ENCODE measurements at places on chromosomes 1 and 21. TPM values are rescaled to one million over a fixed set of nuclear protein-coding genes. Genes with fewer than 3 reads are reported as not detected.

DNA sequence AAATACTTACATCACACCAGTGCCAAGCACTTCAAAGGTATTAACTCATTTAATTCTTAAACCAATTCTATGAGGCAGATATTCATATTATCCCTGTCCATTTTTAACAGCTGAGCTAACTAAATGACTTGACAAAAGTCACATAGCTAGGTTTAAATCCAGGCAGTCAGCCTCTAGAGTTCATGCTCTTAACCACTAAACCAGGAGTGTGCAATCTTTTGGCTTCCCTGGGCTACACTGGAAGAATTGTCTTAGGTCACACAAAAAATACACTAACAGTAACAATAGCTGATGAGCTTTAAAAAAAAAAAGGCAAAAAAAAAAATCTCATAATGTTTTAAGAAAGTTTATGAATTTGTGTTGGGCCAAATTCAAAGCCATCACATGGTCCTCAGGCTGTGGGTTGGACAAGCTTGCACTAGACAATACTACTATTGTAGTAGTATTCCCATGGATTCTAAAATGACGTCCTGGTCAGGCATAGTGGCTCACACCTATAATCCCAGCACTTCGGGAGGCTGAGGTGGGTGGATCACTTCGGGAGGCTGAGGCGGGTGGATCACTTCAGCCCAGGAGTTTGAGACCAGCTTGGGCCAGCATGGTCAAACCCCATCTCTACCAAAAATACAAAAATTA is 10.0 kb downstream of the UBR4 start:
- no peak for DNase-seq

DNA sequence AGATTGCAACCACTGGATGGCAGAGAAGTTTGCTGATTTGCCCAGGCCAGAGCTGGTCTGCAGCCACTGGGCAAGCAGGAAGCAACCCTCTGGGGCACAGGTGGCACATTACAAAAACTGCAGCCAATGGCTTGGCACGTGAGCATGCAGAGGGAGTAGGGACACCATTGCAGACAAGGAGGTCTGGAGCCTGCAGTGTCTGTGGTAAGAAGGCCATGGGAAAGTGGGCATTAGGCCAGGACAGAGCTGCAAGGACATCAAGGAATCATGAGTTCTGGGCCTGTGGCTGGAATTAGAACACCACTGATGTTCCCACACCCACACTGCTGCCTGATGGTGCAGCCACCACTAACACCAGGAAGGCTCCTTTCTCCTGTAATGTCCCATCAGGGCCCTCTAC is 113.0 kb downstream of the TSEN15 start:
- no peak for DNase-seq

DNA sequence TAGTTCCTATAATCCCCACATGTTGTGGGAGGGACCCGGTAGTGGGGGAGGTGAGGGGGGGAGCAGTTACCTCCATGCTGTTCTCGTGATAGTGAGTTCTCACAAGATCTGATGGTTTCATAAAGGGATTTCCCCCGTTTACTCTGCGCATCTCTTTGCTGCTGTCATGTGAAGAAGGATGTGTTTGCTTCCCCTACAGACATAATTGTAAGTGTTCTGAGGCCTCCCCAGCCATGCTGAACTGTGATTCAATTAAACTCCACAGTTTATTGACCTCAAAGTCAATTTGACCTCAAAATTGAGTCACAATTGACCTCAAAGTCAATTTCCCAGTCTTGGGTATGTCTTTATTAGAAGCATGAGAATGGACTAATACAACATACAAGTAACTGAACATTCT is 19.7 kb downstream of the DPH5 start:
- no peak for DNase-seq

GRCh38 chr1:5481889-5482288 is 510.3 kb downstream of the NPHP4 start:
- DNase-seq = peak; percentile 28

- DNase-seq = no peak
These were observed 6.3 kb downstream of the HFM1 start for GRCh38 chr1:91398291-91398690.

DNA sequence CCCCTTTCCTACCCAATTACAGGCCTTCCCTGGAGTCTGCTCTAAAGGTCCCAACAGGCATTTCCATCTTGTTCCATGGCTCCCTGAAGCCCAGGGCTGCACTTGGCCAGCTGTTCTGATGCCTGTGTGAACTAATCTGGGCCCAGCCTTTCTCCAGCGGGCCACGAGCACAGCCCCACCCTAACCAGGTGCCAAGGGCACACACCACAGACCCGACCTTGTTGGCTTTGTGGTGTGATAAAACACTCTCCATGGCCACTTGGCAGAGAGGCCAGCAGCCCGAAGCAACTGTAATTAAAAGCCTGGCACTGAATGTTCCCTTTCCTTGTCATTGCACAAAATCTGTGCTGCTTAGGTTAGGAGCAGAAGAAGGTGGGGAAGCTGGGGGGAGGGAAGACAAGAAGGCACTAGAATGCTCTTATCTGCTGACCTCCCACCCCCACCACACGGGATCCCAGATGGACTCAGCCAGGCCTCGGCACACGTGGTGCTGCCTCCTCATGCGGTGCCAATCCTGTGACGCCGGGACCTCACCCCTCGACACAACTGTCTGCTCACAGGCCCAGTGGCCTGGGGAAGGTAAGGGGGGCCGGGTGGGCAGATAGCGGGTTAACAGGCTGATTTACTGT is 9.9 kb downstream of the HCRTR1 start:
- no peak for DNase-seq

DNA sequence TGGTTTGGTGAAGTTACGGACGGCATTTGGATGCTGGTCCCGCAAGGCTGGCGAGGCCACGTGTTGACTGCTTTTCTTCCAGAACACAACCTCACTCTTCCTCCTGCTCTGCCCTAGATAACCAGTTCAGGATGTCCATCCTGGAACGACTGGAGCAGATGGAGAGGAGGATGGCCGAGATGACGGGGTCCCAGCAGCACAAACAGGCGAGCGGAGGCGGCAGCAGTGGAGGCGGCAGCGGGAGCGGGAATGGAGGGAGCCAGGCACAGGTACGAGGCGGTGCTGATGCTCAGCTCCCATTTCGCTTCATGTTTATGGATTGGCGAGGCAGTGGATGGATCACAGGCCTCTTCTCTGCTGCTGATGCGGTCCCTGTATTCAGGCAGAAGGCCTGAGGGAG is 38.8 kb upstream of the VAMP3 start:
- no peak for DNase-seq

Gene LCA5L
- total RNA-seq = 1.9 TPM

Gene BECN2
- not detected for total RNA-seq

Gene FGGY
- 10.6 TPM for total RNA-seq

Gene AMY2A
- total RNA-seq = 0.42 TPM

Gene KCNJ10
- 0.57 TPM for total RNA-seq

Data from HCT116 (cell line).